ENCODE measurements at places on chromosomes 7 and 10.

DNA sequence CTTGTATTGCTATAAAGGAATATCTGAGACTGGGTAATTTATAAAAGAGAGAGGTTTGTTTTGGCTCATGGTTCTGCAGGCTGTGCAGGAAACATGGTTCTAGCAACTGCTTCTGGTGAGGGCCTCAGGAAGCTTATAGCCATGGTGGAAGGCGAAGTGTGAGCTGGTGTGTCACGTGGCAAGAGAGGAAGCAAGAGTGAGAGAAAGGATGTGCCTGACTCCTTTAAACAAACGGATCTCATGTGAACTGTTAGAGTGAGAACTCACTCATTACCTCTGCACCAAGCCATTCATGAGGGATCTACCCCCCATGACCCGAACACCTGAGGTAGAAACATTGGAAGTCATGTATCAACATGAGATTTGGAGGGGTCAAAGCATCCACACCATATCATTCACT is 7.7 kb upstream of the ITPRIP start:
- DNase-seq, result no peak

DNA sequence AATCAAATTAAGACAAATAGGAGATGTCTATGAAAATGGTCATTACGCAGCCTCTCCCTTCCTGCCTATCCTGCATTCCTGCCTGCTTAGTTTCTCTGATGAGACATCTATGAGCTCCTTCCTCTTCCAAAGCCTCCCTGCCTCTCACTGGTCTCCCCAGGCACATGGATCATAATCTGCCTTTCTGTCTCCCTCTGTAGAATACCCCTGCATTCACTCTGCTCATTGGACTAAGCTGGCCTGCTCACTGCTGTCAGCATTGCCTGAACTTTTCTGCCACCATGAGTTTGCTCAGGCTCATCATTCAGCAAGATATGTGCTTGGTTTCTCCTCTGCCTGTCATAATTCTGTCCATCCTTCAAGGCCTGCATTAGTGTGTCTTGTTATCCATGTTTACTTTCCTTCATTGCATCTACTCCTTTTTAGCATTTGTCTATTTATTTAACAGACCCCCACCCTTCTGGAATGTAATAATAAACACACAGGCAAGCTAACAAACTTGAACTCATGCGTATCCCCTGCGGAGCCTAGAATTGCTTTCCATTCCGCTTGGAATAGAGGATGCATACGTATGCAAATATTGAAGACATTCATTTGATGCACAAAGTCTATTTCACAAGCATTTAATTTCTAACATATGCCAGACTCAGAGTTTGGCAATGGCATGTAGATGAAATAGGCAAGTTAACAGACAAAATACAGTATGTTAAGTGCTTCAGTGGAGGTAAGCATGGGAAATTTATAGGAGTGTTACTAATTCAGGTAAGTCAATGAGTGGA is 88.3 kb downstream of the PTPRZ1 start:
- DNase-seq, result no peak

DNA sequence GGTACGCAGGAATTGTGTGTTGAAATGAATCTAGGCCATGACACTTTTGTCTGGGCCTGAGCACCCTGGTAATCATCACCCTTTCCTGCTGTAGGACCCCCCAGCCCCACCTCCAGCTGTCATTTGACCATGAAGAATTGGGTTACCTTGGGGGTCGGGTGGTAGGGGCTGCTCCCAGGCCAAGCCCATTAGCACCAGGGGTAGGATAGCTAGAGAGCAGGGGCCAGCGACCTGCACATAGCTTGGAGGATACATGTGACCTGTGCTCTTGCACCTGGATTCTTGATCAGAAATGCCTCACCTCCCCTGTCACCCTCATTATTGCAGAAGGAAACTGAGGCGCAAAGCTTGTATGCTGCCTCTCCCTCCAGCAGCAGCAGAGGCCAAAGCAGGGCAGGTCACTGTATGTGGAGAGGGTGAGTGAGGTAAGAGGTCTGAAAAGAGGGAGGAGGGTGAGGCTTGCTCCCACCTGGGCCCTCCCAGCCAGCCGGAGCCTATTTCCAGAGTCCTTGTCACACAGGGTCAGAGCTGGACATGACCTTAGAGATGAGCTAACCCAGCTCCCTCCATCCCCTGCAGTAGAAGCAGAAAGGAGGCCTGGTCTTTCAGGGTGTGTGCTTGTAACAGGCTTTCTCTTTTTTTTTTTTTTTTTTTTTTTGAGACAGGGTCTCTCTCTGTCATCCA is 35.3 kb upstream of the ANKRD2 start:
- no peak for DNase-seq

DNA sequence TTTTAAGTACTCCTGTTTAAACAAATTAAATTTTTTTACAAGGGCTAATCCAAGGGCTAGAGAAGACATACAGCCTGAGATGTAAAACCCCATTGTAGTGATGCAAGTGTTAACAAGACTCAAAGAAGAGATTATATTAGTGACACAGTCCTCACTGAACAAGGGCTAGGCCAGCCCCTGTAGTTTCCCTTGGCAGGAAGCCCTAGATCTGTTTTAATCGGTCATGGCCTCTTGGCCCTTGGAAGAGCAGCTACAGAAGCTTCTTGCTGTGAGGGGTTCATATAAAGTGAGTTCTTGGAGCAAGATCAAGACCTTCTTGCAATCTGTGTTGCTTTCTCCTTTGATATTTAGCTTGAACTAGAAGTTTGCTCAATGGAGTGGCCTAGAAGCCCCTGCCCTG is 1339.4 kb downstream of the XPNPEP1 start:
- DNase-seq, result no peak

GRCh38 chr7:2716906-2717292 is 28.9 kb downstream of the AMZ1 start:
- DNase-seq, result no peak

DNA sequence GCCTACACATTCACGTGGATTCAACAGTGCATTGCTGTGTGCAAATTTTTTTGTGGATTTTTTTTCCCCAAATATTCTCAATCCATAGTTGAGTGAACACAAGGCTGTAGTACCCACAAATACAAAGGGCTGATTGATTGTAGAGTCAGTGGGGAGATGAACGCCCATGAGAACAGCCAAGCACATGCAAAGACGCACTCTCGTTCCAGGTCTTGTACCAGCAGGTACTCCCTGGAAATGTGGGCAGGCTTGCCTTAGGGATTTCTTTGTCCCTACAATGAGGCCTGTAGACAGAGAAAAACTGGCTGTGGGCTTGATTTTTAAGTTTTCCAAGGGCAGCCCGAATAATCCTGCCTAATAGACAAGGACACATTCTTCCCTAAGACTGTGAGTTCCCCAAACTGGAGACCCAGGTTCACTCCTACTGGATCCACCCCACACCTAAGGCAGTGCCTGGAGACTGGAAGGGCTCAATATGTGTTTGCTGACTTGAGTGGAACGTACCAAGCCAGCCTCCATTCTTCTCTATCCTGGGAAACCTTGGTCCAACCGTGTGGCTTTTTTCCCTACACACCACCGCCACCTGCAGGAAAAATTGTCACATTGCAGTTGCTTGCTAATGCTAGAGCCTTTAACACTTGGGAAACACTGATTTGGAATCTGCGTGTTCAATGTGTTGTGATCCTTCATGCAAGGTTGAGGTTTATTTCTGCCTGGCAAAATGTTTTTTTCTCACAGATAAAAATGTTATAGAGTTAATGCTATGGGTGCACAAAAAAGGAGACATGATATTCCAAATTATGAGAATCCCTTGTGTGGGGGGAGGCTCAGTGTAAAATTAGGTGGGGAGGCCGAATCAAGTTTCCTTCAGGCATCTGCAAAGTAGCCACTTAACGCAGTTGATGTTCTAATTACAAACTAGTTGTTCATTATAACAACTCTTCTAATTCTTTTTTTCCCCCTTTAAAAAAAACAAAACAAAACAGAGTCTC is 49.3 kb downstream of the PPP1R17 start:
- DNase-seq, result no peak

- DNase-seq, result peak; percentile 71
Observed at GRCh38 chr7:101138213-101138870, 11.4 kb downstream of the SERPINE1 start.

- no peak for DNase-seq
Observed at GRCh38 chr10:95560278-95561176, 644 bp downstream of the SORBS1 start.

GRCh38 chr7:101624246-101625001 is 4.7 kb downstream of the MYL10 start:
- DNase-seq, result no peak

- DNase-seq, result no peak
Observed at GRCh38 chr10:129642427-129642826, 175.4 kb downstream of the MGMT start.

- DNase-seq, result no peak
Observed at GRCh38 chr10:121864168-121864567, 63.7 kb downstream of the ATE1 start.

DNA sequence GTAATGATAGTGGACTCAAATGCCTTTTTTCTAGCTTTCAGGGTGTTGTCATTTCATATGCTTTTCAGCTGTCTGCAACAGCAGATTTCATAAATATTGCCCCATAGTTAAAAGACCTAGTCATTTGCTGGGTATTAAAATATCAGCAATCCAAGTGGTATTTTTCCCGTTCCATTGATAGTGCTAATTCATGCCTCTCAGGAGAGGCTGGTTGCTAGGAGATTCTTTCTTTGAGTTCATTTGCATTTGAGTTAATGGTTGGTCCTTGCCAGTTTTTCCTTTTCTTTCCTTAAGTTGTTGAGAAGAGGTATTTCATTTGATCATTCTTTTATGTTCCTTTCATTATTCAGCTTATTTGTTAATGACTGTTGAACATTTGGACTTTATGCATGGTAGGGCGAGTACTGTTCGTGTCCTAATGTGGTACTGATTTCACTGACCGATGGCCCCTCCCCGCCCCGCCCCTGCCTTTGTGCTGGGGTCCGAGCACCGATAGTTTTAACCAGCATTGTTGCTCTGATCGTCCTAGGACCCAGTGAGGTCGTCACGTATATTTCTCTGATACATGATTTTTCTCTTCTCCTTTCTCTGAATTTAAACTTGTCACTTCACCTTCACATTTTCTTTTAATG is 128.6 kb downstream of the CCNY start:
- DNase-seq, result no peak

- DNase-seq, result no peak
Observed at GRCh38 chr7:17772581-17773288, 167.6 kb downstream of the SNX13 start.

DNA sequence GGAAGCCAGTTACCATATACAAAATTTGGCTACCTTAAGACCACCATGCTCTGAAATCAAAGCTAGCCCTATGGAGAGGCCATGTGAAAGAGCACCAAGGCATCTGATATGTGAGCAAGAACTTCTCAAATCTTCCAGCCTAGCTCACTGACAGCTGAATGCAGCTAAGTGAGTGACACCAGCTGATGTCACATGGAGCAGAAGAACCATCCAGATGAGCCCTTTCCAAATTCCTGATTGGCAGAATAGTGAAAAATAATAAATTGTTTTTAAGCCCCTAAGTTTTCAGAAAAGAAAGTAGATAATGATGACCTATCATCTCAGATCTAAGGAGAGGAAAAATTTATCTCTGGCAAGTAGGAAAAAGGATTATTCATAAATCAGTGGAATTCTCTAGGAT is 85.6 kb downstream of the CRTAC1 start:
- DNase-seq, result no peak

- no peak for DNase-seq
Observed at GRCh38 chr7:139355320-139355719, 4.4 kb upstream of the LUC7L2 start.

DNA sequence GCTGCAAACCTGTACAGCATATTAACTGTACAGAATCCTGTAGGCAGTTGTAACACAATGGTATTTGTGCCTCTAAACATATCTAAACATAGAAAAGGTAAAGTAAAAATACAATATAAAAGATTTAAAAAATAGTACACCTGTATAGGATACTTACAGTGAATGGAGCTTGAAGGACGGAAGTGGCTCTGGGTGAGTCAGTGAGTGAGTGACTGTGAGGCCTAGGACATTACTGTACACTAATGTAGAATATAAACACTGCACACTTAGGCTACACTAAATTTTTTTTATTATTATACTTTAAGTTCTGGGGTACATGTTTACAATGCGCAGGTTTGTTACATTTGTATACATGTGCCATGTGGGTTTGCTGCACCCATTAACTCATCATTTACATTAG is 97.3 kb upstream of the STK17A start:
- no peak for DNase-seq

GRCh38 chr10:102404361-102405107 is 9.0 kb downstream of the NFKB2 start:
- no peak for DNase-seq

GRCh38 chr10:27719052-27719451 is 26.6 kb downstream of the MKX start:
- DNase-seq, result no peak

DNA sequence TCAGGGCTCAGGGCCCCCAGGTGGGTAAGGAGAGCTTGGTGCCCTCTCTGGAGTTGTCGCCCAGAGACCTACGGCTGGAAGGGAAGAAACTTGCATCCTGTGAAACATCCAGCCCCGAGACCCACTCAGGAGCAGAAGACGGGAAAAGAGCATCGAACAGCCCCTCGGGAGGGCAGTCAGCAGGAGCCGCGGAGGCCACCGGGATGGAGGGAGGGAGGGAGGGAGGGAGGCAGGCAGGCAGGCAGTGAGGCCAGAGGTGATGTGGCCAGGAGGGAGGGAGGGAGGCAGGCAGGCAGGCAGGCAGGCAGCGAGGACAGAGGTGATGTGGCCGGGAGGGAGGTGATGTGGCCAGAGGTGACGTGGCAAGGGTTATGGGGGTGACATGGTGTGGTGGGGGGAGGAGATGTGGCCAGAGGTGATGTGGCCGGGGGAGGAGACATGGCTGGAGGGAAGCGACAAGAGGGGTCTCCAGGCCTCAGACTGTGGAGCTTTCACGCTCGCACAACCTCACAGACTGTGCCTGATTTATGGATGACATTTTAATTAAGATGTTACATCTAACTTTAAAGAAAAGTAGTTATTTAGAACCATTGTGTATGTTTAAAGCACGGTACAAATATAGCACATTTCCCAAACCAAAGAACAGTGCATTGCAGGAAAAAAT is 141.1 kb downstream of the DIP2C start:
- DNase-seq, result no peak

GRCh38 chr10:112215342-112215774 is 31.8 kb upstream of the GPAM start:
- no peak for DNase-seq

GRCh38 chr10:124827474-124827873 is 25.9 kb downstream of the ABRAXAS2 start:
- DNase-seq, result no peak
